ENCODE measurements at places on chromosomes 6 and 20. TPM values are rescaled to one million over a fixed set of nuclear protein-coding genes. Genes with fewer than 3 reads are reported as not detected.

Gene RIMS1
- total RNA-seq = 1.3 TPM

Gene HMGCLL1
- 2.2 TPM for total RNA-seq

Gene ALDH8A1
- not detected for total RNA-seq

Gene CLPSL1
- total RNA-seq = not detected

Data from Right ventricle myocardium inferior (tissue), 1 donor.